ENCODE measurements at places on chromosomes 2 and 18. TPM values are rescaled to one million over a fixed set of nuclear protein-coding genes. Genes with fewer than 3 reads are reported as not detected.

RNF103 gene
- total RNA-seq, result 66.0 TPM

RPRD1A gene
- 16.1 TPM for total RNA-seq

TEKT4 gene
- total RNA-seq, result not detected

EPAS1 gene
- 101 TPM for total RNA-seq

GLI2 gene
- total RNA-seq, result 16.8 TPM

ANO7 gene
- total RNA-seq, result 1.6 TPM

KCNK3 gene
- 0.57 TPM for total RNA-seq

Data from A549 treated with AZD2906 at 1 μM for 4 hours (cell line).